Muscle of leg (tissue), 16 donors: ENCODE measurements at places on chromosomes 4 and X.
A peak's percentile ranks its signal among the peaks of the same experiment; 100 is the strongest.

DNA sequence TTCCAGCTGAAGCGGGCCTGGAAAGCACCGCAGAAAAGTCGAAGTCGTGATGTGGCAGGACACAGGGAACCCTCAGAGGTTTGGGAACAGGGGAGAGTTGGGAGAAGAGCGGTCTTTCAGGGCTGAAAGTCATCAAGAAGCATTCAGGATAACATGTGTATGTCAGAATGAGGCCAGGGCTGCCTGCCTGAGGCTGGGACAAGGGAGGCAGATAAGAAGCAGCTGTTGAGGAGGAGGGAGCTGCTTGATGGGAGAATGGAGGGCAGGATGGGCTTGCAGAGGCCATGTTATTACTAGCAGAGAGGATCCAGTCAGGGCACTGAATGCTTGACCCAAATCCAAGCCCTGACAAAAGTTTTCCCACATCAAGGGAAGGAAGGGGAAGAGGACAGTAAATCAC, 132.0 kb downstream of the ATG4A start:
- DNase-seq: no peak

DNA sequence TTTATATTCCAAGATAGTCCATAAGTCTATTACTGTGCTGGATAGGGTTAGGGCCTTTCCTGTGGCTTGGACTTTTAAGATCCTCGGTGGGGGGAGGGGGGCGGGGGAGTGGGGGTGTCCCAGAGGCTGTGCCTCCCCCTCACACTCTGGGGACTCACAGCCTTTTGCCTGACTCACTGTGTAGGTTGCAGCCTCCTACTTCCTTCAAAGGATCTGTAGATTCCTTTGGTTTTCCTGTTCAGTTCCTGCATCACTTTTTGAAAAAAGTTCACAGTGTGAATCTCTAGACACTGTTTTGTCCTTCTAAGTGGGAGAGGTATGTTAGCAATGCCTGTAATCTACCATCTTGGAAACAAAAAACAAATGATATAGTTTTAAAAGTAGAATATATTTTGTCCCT, 999.9 kb downstream of the GLUD2 start:
- no peak for DNase-seq

- DNase-seq: peak; percentile 50
Measured at GRCh38 chr4:87838890-87839591, 6.3 kb downstream of the MEPE start.

DNA sequence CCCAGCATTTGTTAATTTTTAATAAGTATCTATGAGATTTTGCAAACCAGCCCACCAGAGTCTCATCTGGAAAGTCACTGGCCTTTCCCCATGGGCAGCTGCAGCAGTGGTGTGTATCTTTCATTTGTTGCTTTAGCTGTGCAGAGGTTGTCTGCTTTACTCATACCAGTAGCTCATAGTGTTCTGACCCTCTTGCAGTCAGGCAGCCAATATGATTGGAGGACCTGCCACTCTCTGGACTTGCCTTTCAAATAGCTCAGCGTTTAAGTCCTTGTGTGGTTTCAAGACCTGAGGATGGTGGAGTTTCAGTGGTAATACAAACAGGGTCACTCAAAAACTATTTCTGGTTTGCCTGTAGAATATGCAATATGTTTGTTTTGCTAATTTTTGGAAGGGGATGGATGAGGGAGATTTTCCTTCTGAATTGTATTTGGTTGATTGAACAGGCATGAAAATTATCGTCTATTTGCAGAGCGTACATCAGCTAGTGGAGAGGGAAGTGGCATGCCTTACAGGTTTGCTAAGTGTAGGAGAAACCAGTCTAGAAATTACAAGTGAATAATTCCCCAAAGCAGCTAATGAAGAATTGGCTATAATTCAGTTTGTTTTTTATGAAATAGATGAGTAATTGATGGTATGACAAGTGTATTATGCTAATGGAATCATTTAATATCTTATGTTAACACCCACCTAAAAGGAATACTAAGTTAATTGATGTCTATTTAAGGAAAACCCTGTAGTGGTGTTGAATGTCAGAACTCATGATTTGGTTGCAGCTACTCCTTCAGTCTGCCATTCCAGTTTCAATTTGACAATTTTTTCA, 8.9 kb downstream of the POLA1 start:
- no peak for DNase-seq

GRCh38 chrX:107654566-107654871, 26.2 kb downstream of the PRPS1 start:
- peak; percentile 35 for DNase-seq

GRCh38 chr4:94488670-94489069, 36.9 kb downstream of the PDLIM5 start:
- DNase-seq: peak; percentile 19

DNA sequence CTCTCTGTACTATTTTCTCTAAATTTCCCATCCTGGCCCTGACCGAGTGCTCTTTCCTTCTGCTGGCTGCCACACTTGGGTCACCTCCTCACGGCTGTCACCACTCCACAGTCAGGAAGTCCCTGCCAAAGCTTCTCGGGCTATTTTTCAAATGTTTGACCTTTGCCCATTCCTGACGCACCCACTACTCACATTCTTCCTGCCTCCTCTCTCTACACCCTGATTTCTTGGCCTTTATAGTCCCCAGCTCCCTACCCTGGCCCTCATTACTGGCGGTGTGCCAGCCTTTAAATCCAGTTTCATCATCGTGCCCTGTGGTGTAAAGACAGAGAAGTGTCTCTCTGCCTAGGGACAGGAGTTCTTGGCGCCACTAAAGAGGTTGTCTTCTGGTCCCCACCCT, 46.4 kb upstream of the GATB start:
- peak; percentile 26 for DNase-seq

- DNase-seq: no peak
Measured at GRCh38 chrX:106615041-106615440, 3.3 kb downstream of the RADX start.

DNA sequence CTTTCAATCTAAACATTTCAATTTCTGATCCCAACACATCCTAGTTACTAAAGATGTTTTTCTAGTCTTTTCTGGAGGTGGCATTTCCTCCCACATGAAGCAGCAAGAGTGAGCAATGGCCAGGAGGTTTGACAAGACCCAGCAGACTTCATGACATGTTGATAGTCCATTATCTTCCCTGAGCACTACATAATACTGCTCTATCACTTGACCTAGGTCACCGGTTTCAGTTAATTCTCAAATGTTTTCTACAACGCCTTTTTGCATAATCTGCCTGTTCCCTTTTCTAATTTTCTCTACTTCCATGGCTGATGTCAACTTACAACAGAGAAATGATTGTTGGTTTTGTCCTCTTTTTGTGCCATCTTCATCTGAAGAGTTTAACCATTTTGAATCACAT, 62.0 kb upstream of the GPRIN3 start:
- no peak for DNase-seq
